ENCODE measurements at places on chromosomes 2 and 18.

DNA sequence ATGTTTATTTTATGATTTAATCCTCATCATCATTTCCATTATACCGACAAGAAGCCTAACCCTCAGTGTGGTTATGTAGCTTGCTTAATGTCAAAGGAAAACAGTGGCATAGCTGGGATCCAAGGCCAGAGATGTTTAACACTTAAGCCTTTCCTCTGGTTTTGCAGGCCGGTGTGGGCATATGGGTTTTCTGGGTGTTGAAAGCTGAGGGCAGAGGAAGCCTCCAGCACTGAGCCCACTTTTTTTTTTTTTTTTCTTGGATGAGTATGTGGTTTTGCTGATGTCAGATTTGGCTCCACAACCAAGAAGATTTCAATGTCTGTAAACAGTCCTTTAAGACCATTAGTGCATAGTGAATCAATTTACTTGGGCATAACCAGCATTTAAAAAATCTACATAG is 41.3 kb downstream of the LHCGR start:
- peaks cover 4% of the 10 kb centered on the region for H3K4me1 ChIP-seq
- no peak overlapping the region for H3K4me3 ChIP-seq
- H3K36me3 ChIP-seq: no peaks in the 10 kb centered on the region
- no peaks in the 10 kb centered on the region for H3K27me3 ChIP-seq

GRCh38 chr2:26941486-26941885 is 29.0 kb upstream of the MAPRE3 start:
- no peak for DNase-seq
- no peaks in the 10 kb centered on the region for H3K27me3 ChIP-seq
- no peak overlapping the region for H3K4me3 ChIP-seq
- H3K4me1 ChIP-seq: peaks cover 8% of the 10 kb centered on the region

DNA sequence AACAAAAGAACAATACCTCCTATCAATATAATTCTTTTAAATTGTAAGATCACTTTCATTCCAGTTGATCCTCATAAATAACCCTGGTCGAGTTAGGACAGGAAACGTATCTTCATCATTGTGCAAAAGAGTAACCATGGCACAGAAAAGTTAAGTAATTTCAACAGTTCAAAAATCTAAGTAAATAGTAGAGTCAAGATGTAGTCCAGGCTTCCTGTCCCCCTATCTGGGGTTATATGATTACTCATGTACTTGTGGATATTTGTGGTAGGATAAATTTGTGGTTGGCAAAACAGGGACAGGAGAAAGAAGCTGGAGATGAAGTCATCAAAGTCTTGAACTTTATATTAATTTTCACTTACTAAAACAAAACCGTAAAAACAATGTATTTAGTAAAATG is 772.6 kb downstream of the TSN start:
- H3K4me3 ChIP-seq: no peak overlapping the region
- no peak overlapping the region for H3K27ac ChIP-seq
- H3K36me3 ChIP-seq: no peaks in the 10 kb centered on the region
- DNase-seq: no peak
- no peaks in the 10 kb centered on the region for H3K27me3 ChIP-seq

DNA sequence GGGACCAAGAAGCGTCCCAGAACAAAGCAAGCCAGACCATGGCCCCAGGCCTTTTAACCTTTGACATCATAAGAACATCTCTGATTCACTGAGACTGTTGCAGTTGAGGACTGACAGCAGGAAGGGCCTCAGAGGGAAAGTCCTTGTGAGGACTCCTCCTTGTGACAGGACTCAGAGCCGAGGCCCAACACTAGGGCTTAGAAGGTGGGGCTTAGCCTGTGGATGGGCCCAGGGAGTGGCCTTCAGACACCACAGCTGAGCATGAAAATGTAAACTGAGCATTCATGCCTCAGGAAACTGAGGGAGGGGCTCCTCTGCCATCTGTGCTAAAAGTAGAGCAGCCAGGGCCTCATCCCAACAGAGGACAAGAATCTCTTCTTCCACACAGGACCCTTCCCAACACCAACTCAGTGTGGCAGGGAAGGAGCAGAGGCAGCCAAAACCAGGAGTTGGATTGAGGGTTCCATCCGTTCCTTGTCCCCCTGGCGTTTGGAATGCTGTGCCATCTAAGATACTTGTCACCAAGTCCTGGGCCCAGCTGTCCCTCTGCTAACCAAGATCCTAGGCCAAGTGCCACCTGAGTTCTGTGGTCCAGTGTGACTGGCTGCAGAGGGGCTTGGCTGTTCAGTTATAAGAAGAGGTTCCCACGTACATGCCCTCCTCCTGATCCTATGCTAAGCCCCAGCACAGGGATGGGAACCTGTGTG is 37.5 kb upstream of the CAB39 start:
- H3K36me3 ChIP-seq: no peaks in the 10 kb centered on the region
- H3K4me3 ChIP-seq: no peak overlapping the region
- no peaks in the 10 kb centered on the region for H3K4me1 ChIP-seq
- H3K27ac ChIP-seq: no peak overlapping the region
- no peak for DNase-seq

- peaks cover under 1% of the 10 kb centered on the region for H3K4me1 ChIP-seq
- no peak for DNase-seq
- H3K27ac ChIP-seq: no peak overlapping the region
- no peaks in the 10 kb centered on the region for H3K27me3 ChIP-seq
- no peaks in the 10 kb centered on the region for H3K36me3 ChIP-seq
Measured at GRCh38 chr2:224046752-224047151, 7.7 kb upstream of the SERPINE2 start.

DNA sequence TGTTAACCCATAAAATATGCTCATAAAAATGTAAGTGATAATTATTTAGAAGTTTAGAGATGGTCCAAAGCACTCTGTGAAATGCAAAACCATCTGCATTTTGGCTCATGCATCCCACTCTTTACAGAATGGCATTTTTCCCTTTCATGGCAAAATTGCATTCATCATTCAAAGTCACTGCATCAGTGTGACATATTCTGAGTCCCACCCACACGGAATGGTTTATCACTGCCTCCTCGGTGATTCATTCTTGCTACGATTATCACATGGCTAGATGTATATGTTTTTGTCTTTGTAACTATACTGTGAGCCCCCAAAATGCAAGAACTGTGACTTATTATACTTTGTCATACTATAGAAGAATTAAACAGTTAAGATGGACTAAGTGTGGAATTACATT is 293.0 kb downstream of the LRATD1 start:
- H3K4me3 ChIP-seq: no peak overlapping the region
- no peaks in the 10 kb centered on the region for H3K4me1 ChIP-seq
- no peak for DNase-seq

DNA sequence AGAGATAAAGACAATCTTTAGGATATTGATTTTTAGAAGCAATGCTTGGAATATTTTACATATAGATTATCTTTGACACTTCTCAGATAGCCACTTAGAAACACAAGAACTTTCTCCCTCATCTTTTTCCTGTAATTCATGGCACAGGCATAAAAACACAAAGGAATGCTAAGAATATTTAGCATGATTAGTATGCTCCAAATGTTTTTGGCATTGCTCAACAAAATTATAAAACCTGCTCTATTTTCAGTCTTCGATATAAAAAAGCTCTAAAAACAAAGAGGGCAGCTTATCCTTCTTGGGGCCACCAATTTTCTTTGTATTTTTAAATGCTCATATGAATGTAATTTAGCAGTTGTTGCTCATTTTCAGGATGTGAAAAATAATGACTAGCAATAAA is 90.8 kb downstream of the RAD51AP2 start:
- DNase-seq: no peak
- no peaks in the 10 kb centered on the region for H3K36me3 ChIP-seq
- H3K27ac ChIP-seq: no peak overlapping the region
- H3K27me3 ChIP-seq: no peaks in the 10 kb centered on the region
- no peak overlapping the region for H3K4me3 ChIP-seq

Data from spinal cord (tissue), 10 donors.